ENCODE measurements at places on chromosomes 1 and 21.

GRCh38 chr1:91345395-91346005 is 59.1 kb downstream of the HFM1 start:
- DNase-seq, result no peak

DNA sequence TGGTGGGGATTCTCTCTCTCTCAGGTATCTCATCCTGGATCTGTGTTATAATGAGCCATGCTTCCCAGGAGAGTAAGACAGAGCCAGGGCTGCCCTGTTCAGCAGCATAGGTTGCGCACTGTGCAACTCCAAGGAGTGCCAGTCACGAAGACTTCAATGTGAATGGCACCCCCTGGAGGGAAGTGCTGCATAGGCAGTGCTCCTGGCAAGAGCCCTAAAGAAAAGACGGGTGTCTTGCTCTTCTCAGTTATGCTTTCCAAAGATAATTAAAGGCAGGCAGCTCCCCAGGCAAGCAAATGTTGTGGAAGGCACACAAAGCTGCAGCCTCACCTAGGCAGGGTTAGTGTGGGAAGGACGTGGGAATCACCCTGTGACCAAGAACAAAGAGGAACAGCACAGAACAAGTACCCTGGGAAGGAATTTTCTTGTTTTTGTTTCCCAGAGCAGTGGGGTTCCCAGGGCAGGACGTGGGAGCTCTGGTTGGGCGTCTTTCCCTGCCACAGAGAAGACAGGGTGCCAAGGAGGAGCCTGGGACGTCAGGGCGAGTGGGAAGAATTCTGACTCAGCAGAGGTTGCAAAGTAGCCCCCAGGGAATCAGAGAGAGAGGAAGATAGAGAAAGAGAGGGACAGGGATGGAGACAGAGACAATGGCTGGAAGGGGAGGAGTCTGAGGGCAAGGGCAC is 120.9 kb downstream of the KCNN3 start:
- peak; percentile 50 for DNase-seq

DNA sequence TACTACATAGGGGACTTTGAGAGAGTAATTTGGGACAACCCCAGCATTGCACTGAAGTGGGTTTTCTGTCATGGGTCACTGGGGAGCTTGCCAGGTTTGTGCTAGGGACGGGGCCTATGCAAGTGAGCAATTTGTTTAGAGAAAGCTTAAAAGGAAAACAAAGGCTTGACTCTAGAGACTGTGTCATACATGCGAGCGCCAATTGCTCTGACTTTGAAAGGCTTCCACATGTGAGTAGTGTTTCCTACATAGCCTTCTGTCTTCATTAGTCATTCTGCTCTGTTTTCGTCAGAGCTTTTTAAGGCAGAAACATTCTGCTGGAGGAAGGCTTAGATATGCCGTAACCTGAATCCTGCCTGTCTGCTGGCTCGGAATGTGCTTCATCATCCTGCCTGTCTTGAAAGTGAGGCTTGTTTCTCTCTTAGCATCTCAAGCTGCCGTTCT is 28.4 kb downstream of the TRIM45 start:
- no peak for DNase-seq

GRCh38 chr1:248733566-248733965 is 22.0 kb downstream of the LYPD8 start:
- DNase-seq, result no peak

DNA sequence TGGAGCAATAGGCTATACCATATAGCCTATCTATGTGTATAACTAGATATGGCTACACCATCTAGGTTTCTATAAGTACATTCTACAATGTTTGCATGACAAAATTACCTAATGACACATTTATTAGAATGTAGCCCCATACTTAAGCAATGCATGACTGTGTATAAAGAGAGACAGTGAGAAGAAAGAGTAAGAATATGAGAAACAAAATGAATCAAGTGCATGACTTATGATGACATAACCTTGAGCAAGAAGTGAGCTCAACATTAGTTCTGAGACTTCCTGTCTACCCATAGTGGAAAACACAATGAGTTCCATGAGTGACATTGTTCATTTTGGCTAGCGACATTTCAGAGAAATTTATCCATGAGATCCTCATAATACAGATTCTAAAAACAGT is 10.1 kb downstream of the SLC44A5 start:
- no peak for DNase-seq

- no peak for DNase-seq
Measured at GRCh38 chr1:206931709-206932108, 10.0 kb upstream of the FCMR start.

- no peak for DNase-seq
Measured at GRCh38 chr21:38299671-38300070, 42.9 kb downstream of the KCNJ15 start.

GRCh38 chr1:20712215-20712577 is 5.6 kb downstream of the KIF17 start:
- DNase-seq, result no peak

DNA sequence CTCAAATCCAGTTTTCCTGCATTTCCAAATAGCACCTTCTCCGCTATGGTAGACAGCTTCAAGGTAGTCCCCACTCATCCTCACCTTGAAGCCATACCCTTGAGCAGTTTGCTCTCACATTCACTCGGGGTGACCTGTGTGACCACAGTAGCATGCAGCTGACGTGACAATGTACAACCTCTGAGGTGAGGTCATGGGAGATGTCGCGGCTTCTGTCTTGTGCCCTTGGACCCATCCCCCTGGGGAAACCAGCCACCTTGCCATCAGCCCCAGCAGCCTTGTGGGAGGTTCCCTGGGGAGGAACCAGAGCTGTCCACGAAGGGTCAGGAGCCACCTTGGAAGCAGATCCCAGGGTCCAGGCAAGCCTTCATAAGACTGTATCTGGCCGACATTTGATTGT is 38.3 kb upstream of the DUSP10 start:
- no peak for DNase-seq

DNA sequence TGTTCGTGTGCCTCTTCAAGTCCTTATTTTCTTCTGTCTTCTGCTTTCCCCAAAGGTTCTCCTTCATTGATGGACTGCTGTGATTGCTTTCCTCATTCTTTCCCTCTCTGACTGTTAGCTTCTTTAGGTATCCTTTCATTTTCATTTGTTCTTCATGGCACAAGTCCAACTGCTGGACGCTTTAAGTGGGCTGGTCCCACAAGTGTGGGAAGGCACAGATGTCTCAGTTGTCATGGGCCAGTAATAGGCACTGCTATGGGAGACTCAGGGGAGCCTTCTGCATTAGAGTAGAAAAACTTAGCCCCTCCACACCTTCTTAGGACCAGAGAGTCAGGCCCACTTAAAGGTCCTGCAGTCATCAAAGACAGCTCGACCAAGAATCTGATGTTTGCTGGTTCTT is 122.3 kb upstream of the C1orf105 start:
- DNase-seq, result no peak

- DNase-seq, result peak; percentile 31
Measured at GRCh38 chr1:64172458-64172983, 30.9 kb upstream of the UBE2U start.

DNA sequence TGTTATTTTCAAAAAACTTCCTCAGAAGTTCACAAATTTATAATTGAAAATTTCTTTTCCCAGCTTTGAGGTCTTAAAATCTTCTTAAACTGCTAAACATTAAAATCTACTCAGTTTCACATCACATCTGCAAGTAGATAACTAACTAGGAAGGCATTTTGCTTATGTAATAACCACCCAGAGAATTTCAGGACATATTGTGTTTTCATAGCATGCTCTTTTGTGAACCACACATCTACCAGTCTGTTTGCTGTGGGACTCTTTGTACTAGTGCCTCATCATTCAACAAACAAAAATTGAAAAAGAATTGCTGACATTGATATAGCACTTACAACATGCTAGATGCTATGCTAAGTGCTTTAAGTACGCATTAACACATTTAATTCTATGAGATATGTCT is 31.6 kb upstream of the C1orf146 start:
- no peak for DNase-seq

DNA sequence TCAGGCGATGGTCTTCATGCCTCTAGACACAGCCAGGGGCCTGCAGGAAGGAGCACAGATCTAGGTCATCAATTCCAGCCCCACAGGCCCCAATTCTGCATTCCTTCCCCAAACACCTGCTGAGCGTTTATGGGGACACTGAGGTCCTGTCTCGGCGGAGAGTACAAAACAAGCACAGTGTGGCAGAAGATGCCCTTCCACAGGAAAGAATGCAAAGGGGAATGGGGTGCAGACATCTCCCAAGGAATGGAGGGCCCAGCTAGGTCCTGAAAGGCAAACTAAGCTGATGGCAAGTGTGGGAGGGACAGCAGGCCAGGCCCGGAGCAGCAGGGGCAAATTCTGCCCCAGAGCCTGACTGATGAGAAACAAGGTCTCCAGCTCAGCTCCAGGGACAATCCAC is 3.5 kb upstream of the S100A8 start:
- DNase-seq, result no peak

DNA sequence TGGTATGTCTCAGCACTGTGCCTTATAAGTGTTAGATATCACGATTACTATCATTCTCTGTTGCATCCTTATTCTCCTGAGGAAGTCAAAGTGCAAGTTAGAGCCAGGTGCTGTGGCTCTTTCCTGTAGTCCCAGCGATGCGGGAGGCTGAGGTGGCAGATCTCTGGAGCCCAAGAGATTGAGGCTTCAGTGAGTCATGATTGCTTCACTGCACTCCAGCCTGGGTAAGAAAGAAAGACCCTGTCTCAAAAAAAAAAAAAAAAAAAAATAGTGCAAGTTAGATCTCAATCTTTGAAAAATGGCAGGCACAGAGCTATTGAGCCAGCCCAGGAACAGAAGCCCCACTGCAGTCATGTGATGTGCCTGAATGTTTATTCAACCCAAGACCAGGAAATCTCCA is 147.8 kb upstream of the POGK start:
- DNase-seq, result no peak

DNA sequence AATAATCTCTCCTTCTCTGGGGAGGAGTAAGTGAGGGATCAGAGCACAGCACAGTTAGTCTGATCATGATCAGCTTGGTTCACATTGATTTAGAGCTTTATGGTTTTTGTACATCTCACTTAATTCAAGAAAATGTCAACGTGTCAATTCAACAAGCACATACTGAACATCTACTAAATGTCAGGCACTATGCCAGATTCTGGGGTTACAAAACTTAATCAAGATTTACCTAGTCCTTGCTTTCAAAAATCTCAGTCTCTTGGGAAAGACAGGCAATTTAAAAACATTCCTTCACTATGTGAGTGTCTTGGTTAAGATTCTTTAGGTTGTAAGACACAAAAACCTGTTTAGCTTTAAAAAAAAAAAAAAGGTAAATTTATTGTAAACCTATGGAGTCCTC is 181.4 kb downstream of the AK5 start:
- no peak for DNase-seq

- DNase-seq, result no peak
Measured at GRCh38 chr1:218364028-218364710, 19.0 kb downstream of the TGFB2 start.

DNA sequence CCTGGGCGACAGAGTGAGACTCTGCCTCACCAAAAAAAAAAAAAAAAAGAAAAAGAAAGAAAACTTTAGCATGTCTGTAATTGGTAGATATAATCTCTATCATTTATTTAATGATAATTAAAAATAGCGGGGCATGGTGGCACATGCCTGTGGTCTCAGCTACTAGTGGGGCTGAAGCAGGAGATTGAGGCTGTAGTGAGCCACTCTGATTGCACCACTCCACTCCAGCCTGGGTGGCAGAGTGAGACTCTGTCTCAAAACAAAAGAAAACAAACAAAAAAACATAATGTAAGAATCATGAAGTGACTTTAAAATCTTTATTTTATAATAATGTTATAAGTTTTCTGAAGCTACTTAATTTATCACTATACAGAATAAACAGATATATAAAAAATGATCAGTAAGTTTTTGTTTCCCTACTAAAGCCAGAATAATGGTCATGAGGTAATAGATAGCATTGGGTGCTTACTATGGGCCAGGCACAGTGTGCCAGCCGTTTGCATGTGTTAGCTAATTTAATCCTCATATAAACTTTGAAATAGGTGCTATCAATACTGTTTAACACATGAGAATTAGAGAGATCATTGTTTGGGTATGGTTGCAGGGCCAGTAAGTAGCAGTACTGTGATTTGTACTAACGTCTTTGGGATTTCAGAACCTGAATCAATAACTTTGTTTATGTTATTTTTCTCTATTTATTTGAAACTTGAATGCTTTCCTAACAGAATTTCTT is 23.8 kb downstream of the CLIC4 start:
- DNase-seq, result no peak

- peak; percentile 81 for DNase-seq
Measured at GRCh38 chr1:50978144-50978851, 8.3 kb downstream of the CDKN2C start.

DNA sequence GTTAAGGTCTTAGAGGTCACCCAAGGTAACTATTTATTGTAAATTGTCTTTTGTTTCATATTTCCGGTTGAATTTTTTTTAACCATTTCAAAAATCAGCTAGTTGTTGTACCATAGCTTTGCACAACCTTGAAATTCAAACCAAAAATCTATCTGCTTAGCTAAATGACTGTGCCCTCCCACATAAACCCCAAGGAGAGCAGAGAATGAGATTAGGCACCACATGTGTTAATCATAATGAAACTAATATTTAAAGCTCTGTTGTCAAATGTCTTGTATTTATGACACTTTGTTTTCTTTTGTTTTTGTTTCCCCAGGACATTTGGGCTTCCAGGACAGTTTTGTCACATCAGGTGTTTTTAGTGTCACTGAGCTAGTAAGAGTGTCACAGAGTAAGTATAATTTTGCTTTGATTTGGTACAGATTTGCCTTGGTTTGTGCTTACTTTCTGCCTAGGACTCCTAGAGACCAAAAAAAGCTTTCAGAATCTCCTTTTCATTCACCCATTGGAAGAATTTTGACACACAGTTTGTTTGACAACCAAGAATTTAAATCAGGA is 249.9 kb downstream of the NFIA start:
- no peak for DNase-seq

DNA sequence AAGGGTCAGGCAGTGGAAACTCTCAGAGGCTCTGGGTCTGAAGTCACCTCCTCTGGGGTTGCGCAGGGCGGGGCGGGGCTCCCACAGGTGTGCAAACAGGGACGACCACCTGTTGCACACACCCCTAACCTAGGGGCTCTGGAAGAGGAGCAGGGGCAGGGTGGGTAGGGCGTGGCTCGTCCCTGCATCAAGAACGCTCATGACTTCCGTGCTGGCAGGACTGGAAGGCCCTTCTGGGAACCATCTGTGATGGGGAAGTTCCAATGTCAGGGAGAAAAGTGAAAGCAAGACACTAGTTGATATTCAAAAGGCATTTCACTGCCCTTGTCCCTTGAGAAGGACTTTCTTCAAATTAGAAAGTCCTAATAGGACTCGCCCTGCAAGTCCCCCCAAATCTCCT is 22.1 kb upstream of the CLSTN1 start:
- no peak for DNase-seq

- DNase-seq, result no peak
Measured at GRCh38 chr1:228360533-228361313, 45.9 kb downstream of the TRIM11 start.

DNA sequence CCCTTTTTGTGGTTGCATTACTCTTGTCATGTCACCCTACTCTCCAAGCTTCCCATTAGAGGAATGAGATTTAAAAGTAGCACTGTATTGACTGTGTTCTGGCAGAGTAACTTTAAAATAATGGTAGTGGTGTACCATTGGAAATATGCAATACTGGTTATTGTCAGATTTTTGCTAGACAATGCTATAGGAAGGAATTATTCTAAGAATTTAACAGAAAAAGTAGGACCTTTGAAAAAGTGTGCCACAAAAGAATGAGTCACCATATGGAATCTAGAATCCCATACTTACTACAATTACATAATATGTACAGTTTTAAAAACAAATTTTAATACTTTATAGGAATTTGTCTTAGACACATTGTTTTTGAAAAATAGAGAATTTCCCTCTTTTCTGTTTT is 13.8 kb downstream of the MIER1 start:
- no peak for DNase-seq

GRCh38 chr1:59092126-59092525 is 204.8 kb upstream of the FGGY start:
- no peak for DNase-seq
